ENCODE measurements at places on chromosomes 13 and 19. TPM values are rescaled to one million over a fixed set of nuclear protein-coding genes. Genes with fewer than 3 reads are reported as not detected.

The PRR20D gene
- not detected for total RNA-seq

The ZNF667 gene
- not detected for total RNA-seq

The SHC2 gene
- not detected for total RNA-seq

The USPL1 gene
- total RNA-seq, result 23.4 TPM

The KASH5 gene
- total RNA-seq, result not detected

The FPR1 gene
- not detected for total RNA-seq

The COL5A3 gene
- total RNA-seq, result 3.1 TPM

The FOSB gene
- total RNA-seq, result not detected

The FFAR2 gene
- total RNA-seq, result not detected

The ZNF681 gene
- total RNA-seq, result 1.4 TPM

GRCh38 chr13:80558074-80558473, 217.1 kb upstream of the SPRY2 start:
- no peak for DNase-seq

- peak; percentile 30 for DNase-seq
Measured at GRCh38 chr13:44879452-44880058, 109.7 kb downstream of the NUFIP1 start.

- DNase-seq, result no peak
Measured at GRCh38 chr19:58553799-58554493, 959 bp downstream of the CHMP2A start.

- no peak for DNase-seq
Measured at GRCh38 chr19:47371261-47371660, 22.1 kb downstream of the DHX34 start.

- DNase-seq, result no peak
Measured at GRCh38 chr13:112521073-112521685, 66.8 kb downstream of the TUBGCP3 start.

DNA sequence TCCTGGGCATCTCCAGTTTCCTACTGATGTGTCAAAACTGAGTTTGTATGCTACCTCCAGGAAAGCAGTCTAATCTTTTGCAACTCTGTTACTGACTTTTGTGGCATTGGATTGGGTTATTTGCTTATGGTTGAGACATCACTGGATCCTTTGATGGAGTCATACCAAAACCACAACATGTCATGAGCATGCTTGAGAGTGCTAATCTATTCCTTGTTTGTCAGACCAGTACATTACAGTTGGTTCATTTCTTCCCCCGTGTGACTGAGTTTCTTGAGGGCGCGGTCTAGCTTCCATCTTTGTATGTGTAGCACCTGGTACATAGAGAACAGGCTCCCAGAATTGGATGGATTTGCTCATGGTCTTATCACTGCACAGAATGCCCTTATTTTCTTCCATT, 43.2 kb downstream of the SUGT1 start:
- no peak for DNase-seq

- peak; percentile 71 for DNase-seq
Measured at GRCh38 chr13:26061947-26062346, 10.1 kb upstream of the SHISA2 start.

DNA sequence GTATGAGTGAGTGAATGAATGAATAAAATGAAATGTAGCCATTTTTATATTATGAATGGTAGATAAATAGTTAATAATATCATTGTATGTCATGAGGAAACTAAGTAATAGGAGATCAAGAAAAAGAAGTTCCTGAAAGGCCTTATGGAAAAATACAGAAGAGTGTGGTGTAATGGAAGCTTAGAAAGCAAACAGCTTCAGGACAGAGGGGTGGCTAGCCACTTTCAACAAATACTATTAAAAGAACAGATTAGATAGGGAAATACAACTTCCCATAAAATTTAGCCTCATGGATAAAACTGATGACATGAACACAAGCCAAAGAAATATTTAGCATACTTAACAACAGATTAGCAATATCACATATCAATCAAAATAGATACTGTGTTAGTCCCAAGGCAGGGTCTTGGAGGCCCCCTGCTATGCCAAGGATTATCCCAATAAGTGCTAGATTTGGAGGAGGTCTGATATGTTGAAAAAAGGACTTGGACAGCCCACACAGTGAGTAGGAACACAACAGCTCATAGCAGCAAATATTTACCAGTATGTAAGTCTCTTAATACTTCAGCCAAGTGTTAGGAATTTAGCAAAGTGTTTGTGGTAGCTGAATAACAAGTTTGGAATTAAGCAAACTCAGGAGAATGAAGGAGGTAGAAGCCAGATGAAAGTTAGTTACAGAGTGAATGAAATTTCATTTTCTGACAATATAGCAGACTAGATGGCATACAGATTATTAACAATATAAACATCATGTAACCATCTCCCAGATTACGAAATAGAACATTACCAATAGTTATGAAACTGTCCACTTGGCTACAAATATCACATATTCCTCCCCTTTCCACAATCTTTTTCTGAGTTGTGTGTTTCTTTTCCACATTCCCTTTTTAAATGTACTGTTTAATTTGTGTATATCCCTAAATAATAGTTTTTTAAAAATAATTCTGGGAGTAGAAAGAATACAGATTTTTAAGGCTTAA, 1632.0 kb downstream of the PCDH9 start:
- DNase-seq, result peak; percentile 39

DNA sequence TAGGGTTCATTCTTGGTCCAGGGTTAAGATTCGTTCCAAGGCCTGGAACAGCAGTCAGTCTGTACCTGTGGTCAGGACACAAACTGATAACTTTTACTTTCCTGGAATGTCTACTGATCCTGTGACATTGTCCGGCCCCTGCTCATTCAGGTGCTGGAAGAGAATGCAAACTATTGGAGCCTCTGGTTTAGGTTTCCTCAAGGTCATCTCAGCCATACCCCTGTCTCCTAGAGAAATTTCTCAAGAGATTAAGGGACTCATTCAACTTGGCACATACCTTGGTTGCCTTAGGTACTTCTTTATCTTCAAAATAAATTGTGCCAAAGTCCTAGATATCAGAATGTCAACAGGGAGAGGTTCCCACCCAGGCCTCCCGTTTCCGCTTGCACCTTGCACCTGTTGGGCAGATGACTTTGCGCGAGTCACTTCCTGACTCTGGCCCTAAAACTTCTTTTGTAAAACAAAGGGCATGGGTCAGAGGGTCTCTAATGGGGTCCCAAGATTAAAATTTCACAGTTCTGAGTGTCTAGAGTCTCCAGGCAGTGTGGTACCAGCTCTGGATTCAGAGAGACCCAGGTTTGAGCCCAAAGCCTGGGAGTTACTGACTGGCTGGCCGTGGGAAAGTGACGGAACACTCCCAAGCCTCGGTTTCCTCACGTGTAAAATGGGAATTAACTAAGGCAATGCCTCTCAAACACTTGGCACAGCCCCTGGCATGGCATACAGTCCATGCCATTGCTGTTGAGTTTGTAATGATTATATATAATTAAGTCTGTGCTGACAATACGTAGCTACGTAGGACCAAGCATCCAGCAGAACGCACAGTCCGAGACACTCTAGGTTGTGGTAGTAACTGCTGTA, 25.8 kb upstream of the CYP2S1 start:
- no peak for DNase-seq

DNA sequence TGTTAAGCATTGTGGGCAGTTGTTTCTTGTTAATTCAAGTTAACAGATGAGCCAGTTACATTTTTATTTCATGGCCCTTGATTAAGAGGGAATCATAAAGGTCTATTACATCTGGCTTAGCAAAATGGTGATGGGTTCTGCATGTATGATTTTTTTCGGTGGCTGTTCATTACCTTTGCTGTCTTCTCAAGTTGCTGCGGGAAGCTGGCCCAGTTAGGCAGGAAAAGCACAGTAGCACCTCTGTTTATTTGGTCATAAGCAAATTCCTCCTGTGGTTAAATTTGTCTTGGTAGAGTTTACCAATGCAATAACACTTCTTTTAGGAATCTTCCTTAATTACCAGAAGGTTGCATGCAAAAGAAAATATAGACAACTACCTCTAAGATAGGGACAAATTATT, 104.5 kb downstream of the FRY start:
- DNase-seq, result no peak

GRCh38 chr19:41569481-41570150, 6.3 kb upstream of the CEACAM21 start:
- no peak for DNase-seq

DNA sequence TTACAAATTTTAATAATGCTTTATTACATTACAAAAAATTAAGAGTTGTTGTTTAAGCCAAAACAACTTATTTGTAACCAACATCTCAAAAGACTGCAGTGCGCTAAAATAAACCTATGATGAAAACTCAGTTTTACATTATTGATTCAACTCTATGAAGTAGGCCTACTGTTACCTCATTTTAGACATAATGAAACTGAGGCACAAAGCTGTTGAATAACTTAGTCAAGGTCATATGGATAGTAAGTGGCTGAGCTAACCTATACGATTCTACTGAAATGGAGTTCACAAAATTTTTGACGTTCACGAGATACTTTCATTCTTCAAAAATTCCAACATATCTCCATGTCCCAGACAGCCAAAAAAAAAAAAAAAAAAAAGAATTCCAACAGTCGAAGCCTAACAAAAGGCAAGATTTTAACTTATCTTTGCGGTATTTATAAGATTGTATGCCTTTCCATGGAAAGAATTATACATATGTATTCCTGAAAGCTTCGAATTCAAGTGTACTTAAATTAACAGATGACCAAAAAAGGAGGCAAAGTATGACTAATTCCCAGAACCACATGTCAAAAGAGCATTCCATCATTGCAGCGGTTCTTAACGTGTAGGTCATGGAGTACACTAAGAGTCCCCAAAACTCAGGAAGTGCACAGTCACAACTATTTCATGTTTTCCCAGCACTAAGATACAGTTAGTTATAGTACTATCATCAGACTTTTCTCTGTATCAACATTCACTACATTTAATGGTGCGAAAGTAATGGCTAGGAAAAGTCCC, 69.4 kb downstream of the PSPC1 start:
- no peak for DNase-seq

GRCh38 chr13:110261166-110262081, 45.5 kb downstream of the COL4A1 start:
- DNase-seq, result no peak

DNA sequence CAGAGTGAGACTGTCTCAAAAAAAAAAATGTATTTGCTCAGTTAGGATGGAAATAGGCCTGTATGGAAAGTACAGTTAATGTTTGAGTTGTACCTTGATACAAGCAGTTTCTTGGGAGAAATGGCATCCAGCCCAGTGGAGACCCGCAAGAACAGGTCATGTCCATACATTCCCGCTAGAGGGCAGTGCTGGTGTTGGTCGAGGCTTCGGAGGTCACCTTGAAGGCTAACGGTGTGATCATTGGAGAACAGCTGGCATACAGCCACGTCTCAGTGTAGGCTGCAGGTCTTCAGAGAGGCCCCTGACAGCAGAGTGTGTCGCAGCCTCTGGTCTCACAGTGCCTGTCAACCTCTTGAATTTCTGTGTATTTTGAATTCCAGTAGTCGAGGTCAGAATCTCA, 7.5 kb downstream of the ZNF610 start:
- DNase-seq, result no peak

- DNase-seq, result no peak
Measured at GRCh38 chr13:98526182-98526512, 50.8 kb downstream of the STK24 start.

DNA sequence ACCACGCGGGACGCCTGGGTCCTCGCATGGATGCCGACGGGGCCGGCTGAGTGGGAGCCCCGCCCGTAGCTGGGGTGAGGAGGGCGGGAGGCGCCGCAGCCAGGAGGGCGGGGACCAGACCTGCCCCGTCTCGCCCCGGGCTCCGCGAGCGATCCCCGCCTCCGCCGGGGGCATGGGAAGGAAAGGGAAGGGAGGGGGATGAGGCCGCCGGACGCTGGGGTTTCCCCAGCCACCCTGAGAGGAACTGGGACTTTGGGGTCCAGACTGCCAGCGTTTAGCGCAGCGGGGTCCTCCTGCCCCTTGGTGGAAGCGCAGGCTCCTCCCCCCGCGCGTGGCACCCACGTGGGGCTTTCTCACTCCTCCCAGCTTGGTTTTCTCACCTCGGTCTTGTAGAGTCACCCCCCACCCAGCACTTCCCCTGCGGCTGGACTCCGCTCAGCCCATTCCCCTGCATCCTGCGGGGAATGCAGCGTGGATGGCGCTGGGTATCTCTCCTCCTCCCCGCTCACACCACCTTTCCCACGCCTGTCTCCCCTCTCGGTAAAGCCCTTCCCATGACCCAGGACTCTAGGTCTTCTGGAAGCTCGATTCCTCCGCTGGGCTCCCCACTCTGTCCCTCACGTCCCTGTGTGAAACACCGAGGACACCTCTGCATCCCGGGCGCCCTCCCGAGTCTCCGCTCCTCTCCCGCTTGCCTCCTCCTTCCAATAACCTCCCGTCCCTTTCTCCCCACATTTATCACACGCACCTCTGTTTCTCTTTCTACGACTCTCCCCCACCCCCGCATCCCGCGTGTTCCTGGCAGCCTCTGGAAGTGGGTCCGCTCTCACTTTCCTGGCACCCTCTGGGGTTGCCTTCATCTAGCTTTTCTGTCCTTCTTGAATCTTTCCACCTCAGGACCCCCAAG, 2.1 kb downstream of the TGFB1 start:
- peak; percentile 77 for DNase-seq

GRCh38 chr13:82294226-82294625, 1588.0 kb downstream of the SLITRK1 start:
- no peak for DNase-seq

DNA sequence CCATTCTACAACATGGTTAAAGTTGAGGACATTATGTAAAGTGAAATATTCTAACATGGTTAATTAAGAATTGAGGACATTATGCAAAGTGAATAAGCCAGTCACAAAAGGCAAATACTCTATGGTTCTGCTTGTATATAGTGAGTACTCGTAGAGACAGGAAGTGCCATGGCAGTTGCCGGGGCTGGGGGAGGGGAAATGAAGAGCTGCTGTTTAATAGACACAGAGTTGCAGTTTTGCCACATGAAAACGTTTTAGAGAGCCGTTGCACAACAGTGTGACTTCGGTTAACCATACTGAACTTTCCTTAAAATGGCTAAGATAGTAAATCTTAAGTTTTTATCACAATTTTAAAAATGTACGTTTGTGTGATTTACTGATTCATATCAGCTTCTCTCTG, 176.9 kb downstream of the SHISA2 start:
- DNase-seq, result no peak

DNA sequence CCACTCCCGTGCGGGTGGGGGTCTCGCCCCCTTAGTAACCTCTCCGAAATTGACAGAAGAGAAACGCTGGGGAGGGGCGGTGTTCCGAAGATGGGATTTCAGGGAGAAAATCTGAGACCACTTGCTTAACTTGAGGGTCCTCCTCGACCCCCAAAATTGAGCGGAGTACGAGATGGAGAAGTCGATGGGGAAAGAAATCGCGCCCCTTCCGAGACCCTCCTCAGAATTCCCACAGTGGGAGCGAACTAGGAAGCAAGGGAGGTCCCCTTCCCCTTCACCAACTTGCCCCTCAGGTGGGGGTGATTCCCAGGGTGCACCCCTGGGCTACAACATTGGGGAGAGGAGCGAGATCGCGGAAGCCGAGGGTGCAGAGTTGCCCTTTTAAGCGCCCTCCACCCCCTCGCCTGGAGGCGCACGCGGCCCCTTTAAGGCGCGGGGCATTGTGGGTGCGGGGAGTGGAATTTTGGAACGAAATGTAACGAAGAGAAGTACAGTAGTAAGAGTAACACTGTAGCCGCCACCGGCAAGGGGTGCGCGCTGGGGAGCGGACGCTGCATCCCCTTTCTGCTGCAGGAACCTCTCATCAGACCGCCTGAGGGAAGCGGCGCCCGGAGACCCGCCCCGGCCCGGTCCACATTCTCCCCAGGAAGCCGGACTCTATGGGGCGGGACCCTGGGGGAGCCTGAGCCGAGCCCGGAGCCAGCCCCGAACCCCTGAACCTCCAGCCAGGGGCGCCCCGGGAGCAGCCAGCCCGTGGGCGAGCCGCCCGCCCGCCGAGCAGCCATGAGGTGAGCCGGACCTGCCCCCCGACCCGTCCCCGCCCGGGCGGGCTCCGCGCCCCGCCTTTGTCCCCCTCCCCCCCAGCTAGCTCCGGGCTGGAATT, at the start of gene VASP:
VASP (plus strand) TSS at position 491 of the 883 bp plus-strand sequence; CDS start at position 784, 293 bp downstream.
- DNase-seq, result peak; percentile 92
